NCI-H460 (cell line): ENCODE measurements at places on chromosomes 1 and 21.

DNA sequence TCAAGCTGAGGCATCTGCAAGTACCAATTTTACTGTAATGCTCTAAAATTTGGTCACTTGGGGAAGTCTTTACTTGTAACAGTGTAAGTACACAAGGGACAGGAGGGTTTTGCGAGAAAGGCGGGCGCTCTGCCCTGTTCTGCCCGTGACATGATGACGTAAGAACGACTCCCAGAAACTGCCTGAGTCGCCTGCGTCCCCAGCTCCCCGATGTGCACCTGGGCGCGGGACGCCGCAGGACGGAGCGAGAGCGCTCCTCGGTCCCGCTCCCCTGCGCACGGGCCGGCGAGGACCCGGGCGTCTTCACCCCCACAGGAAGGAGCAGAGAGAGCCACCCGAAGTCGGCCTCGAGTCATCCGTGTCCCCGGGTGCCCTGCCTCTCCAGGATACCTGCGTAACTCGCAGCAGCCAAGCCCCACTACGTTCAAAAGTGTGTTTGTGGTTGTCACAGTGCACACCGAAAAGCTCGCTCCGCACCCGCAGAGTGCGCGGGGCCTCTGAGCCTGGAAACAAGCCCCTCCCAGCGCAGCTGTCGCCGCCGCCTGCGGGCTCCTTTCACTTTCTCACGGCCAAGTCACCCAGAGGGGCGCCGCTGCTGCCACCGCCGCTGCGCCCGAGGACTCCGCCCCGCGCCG, 3.3 kb upstream of the ZBTB18 start:
- DNase-seq: peak; percentile 24

GRCh38 chr1:230231774-230232145, 164.7 kb downstream of the GALNT2 start:
- no peak for DNase-seq

- no peak for DNase-seq
Observed at GRCh38 chr1:7964476-7964875, 3.0 kb downstream of the PARK7 start.

DNA sequence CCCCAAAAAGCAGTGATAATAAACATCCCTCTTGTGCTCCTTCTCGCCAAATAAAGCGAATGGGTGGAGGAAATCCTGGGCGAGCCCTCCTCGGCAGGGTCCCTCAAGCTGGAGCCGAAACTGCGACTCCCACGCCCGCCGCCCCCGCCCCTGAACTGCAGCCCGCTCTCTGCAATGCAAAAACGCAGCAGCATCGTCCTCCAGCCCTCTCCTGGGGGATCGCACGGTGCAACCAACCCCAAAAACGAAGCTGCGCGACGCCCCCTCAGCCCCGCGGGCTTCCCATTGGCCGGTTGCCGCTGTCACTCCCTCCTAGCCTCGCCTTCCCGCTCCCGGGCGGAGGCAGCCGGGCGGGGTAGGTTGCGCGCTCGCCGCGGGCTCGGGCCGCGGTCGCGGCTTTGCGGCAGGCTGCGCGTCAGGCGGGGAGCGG, at the start of gene TMCC2:
TMCC2 (plus strand) TSS at position 363 of the 430 bp plus-strand sequence. CDS start 619 bp downstream, outside the sequence.
- DNase-seq: peak; percentile 74

GRCh38 chr1:201329801-201330200, 46.5 kb downstream of the PKP1 start:
- DNase-seq: no peak
